Germinal center (tissue), 1 donor: ENCODE measurements at places on chromosomes 3 and 15.

DNA sequence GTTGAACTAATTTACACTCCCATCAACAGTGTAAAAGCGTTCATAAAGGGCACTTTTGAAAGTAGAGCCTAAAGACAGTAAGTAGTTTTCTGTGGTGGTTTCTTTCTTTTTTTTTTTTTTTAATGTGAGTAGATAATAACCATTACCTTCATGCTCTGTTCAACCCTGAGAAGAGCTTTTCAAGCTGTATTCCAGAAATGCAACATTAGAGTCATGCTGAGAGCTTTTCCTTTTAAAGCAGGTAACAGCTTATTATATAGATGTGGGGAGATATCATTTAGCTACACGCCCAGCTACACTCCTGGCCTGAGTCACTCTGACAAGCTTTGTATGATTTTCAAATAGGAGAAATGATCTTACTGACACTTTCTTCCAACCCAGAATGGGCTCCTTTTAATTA lies 96.2 kb upstream of the ARHGEF26 start:
- no peak for DNase-seq

DNA sequence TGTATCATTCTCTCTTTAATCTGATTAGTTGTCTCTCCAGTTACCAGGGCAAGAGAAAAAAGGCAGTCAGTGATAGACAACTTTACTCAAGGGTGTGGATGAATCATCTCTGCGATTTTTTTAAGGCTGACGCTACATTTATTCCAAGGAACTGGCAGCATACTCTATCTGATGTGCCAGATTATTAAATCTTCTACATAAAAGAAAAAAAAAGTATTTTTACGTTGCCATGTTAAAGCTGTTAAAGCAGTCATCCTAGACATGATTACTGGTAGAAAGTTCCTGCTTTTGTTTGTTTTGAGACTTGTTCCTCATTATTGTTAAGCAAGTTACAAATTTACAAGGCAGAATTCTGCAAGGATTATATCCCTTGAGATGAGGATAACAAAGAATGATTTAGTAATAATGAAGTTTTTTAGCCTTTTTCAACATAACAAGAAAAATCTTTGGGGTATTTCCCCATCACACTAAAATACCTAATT lies 121.7 kb downstream of the CBLB start:
- DNase-seq: no peak

DNA sequence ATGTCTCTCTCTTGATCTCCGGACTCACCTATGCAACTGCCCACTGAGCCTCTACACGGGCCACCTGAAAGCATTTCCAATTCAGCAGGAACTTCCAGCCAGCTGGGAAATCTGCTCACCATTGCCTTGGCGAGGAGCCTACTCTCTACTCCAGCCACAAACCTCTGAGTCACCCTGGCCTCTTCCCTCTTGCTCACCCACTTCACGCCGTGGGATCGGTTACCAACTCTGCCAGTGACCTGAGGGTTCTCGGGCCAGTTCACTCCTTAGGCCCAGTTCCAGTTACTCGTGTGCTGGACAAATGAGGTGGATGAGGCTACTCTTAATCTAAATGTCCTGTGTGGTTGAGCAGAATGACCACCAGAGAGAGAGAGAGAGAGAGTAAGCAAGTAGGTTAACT lies 70.1 kb downstream of the CEMIP start:
- no peak for DNase-seq

DNA sequence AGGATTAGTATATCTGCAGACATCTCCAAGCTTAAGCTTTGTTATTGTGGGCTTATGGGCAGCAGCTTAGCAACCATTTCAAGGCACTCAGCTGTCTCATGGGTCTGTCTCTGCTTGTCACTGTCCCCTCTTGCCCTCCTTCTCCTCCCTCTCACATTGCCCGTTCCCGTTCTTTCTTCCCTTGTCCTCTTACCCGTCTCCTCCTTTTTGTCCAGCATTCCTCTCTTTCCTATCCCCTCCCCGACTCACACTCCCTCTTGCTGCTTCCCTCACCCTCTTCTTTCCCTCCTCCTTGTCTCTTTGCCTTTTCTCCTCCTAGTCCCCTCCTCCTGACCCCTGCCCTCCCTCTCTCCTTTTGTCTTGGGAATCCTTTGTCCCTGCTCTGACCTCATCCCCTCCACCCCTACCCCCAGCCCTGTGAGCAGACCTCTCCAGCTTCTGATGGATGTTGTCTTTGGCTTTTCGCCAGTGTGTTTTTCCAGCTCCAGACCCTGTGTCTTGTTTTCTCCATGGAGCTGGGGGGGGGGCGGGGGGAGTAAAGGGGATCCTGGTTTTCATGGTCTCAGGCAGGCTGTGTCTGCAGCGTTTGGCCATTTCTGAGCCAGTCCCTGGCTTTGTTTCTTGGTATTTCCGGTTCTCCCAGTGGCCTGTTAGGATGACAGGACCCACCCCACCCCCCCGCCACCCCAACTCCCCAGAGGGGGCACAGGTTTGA lies 47.9 kb upstream of the TRAK1 start:
- DNase-seq: no peak

- no peak for DNase-seq
Measured at GRCh38 chr3:124748560-124749198, 18.4 kb downstream of the UMPS start.

GRCh38 chr15:81398456-81398855 lies 24.4 kb upstream of the TMC3 start:
- DNase-seq: no peak

DNA sequence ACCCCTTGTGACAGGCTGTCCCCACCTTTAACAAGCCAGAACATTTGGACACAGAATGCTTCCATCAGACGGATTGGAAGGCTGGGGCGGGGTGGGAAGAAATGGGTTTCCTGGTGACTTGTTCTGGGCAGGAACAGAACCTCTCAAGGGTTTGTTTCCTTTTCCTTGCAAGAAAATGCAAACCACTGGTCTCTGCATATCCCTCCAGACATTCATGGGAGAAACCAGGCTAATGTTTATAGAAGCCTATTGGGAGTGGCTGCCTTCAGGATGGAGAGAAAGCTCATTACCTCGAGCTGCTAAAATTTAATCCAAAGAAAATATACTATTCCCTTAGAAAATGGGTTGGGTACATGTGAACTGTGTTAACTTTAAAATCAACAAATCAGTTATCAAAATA lies 21.9 kb downstream of the MINAR1 start:
- DNase-seq: no peak

DNA sequence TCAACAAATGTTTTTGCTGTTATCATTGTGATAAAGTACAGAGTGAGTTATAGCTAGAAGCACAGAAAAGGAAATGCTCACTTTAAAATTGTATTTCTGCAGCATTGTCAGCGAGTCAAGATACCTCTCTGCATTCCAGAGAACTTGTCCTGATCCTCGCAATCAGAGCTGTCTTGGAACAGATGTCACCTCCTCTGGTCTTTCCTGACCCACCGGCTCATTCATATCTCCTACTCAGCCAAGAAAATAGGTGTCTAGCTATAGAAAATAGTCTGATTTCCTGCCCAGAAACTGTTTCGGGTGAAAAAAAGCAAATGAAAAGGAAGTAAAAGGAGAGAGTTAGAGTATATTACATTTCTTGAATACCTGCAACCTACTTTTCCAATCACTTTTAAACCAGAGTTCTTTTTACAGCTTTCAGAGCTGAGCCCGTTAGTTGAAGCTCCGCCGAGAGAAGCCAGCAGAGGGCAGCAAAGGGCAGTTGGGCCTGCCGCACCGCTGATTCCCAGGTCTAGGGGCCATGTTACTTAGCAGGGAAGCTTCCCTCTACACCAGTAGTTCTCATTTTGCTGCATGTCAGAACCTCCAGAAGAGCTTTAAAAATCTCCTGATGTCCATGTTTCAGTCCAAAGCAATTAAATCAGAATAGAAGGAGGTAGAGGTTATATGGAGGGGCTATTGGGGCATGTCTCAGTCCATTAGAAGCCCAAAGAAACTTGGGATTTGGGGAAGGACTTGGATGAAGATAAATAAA lies 185.7 kb upstream of the THRB start:
- DNase-seq: peak; percentile 49

DNA sequence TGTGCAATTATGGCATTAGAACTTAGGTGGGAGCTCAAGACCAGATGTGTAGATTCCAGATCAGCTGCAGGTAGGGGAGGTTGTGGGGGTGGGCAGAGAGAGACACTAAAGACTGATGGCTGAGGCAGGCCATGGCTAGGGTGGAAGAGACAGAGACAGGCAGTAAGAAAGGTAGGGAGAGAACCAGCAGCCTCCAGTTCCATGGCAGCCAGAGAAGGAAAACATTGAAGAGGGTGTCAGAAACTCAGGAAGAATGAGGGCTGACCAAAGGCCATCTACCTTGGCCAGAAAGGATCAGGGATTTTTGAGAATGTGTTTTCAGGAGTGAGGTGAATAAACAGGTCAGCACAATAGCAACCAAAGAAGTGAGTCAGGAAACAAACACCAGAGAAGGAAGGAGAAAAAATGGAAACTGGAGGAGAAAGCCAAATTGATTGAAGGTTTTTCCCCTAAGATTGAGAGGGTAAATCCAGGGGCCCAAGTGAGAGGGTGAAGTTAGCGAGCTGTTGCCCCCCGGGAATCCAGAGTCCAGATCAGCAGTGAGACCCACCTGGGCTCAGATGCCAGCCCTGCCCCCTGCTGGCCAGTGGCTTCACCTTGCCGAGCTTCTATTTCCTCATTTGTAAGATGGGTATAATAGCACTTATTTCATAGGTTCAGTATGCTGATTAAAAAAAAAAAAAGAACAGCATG lies 41.0 kb downstream of the ABHD2 start:
- DNase-seq: peak; percentile 73

- DNase-seq: no peak
Measured at GRCh38 chr3:165196577-165197480, 645 bp upstream of the SLITRK3 start.

DNA sequence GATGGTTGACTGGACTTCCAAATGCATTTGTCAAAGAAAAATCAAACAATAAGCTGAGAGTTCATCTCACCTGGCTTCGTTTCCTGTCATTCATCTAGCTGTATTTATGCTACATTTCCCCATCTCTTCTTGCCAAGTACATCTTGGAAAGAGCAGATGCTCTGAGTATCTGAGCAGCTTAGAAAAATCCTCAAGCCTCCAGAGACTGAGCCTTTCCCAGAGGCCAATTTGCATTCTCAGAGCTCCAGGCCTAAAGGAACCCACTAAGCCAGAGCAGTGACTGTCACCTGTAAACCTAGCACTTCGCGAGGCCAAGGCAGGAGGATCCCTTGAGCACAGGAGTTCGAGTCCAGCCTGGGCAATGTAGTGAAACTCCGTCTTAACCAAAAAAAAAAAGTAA lies 100.5 kb downstream of the XXYLT1 start:
- no peak for DNase-seq

- DNase-seq: no peak
Measured at GRCh38 chr3:167493244-167493643, 19.4 kb upstream of the SERPINI2 start.

DNA sequence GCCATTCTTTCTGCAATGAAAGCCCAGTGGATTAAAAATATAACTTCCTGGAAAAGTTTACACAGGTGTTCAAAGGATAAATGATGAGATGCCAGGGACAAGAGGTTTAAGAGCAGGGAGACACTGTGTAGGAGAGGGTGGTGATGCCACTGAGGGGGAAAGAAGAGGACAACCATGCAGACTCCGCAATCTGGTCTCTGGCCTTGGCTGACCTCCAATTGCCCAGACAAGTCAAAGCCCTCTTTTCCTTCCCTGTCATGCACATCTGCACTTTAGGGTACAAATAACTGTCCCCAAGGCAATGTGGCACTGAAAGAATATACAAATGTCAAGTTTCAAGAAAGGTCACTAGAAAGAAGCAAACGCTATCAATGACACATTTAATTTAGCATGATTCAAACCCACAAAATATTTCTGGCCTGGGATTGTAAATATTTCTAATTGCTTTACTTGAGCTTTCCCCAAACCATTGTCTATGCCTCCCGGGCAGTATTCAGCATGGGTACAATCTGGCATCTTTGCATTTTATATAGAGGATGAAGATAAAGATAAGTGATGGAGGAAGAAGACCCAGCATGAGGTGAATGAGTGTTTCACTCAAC lies 319.4 kb downstream of the PLCL2 start:
- no peak for DNase-seq

GRCh38 chr3:42503251-42503924 lies 945 bp downstream of the VIPR1 start:
- DNase-seq: no peak

GRCh38 chr15:26702381-26702780 lies 70.5 kb downstream of the GABRB3 start:
- no peak for DNase-seq

- DNase-seq: no peak
Measured at GRCh38 chr15:78302579-78303312, 3.3 kb upstream of the SKIC8 start.

- no peak for DNase-seq
Measured at GRCh38 chr3:71955240-71956068, 170.5 kb upstream of the PROK2 start.

- DNase-seq: no peak
Measured at GRCh38 chr15:50810128-50810527, 44.6 kb upstream of the SPPL2A start.

- DNase-seq: no peak
Measured at GRCh38 chr3:134320749-134321148, 53.5 kb downstream of the AMOTL2 start.

DNA sequence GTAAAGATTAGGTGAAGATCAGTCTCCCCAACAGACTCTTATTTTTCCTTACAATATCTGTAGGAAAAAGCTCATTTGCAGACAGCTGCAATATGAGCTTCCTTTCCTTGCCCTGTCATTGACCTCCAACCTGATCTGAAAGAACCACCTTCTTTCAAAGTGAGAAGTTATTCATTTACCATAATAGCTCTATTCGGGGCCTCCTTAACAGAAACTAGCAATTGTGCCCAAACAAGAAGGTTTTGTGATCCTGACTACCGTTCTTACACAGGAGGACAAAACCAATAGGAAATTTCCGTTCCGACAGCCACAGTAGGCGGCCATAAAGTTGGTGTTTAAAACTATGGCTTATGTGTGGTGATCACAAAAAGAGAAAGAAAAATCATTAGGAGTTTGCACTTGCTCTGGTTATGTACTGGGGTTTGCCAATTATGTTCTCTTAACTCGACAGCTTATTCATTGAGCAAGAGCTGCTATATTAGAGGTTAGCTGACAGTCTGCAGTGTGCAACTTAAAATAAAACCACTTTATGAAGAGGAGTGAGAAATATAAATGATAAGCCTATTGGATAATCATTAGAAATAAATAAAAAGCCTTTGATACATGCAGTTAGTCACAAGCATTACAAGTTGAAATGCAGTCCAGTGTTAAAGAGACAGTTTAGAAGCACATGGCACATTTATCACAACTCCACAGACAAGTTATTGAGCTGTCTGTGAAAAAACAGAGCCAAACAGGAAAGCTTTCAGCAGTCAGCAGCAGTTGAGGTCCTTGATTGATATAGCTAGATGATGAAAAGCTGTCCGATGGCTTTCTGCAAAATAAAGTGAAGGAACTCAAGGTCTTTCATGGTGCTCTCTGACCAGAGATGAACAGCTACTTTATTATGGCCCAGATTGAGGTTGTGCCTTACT lies 199.8 kb downstream of the WDR72 start:
- no peak for DNase-seq

GRCh38 chr3:22922317-22922716 lies 280.8 kb upstream of the UBE2E2 start:
- DNase-seq: peak; percentile 18

- DNase-seq: no peak
Measured at GRCh38 chr3:194379651-194380050, 10.1 kb upstream of the LRRC15 start.
